ENCODE measurements at places on chromosomes 7 and 10.

GRCh38 chr7:155378580-155378934, 79.4 kb upstream of the EN2 start:
- DNase-seq, result no peak

GRCh38 chr10:132588301-132589013, 50.9 kb downstream of the INPP5A start:
- no peak for DNase-seq

DNA sequence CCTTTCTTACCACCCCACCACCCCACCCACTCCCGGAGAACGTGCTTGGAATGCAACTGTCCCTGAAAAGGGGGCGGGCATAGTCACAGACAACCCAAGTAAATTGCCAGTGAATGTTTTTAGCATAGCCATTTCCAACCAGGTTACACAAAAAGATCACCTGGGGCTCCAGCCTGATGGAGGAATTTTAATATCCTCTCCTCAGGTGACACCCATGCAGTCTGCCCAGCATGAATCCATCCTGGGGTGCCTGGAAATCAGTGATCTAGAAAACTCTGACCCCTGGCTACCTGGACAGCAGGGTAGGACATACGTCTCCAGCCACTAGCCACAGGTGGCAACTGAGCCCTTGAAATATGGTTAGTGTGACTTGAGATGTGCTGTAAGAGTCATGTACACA, 61.1 kb downstream of the SORBS1 start:
- DNase-seq, result no peak

DNA sequence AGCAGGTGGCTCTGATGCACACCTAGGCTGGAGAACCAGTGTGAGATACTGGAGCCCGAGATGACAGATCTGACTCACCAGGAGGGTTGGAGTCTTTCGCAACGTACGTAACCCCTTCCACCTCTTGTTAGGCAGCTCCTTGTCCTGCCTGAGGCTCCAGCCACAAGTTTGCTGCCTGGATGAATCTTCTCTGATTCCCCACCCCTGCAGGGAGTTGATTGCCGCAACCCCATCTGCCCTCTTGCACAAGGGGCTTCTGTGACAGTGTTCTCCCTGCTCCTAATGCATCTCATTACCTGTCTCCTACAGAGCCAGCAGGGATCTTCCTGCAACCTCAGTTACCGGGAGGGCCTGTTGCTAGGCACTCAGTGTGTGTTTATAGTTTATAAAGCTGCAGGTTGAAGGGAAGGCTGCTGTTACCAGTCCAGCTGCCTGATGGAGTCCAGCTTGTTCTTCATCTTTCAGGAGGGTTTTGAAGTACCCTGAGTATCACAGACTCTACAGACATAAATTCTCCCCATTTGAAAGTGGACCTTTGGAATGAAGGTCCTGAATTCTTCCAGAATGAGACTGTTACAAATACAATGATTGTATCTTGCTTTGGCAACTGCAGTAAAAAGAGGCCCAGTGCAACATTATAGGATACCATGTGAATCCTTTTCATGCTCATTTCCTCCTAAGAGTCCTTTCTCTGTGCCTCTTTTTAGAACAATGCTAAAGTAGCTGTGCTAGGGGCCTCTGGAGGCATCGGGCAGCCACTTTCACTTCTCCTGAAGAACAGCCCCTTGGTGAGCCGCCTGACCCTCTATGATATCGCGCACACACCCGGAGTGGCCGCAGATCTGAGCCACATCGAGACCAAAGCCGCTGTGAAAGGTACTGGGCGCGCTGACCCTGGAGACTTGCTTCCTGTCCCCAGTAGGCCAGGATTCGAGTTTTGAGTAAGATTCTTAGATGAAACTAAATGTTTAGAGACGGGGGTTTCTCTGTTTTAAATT, 6.5 kb downstream of the MDH2 start:
- no peak for DNase-seq

Measured in NCI-H2107 (cell line).